Stimulated activated CD8-positive, alpha-beta memory T cell treated with anti-CD3 and anti-CD28 coated beads, Interleukin-2, amount 100 ng/mL, for 1 hour (primary cell): ENCODE measurements at places on chromosomes 4 and X.

DNA sequence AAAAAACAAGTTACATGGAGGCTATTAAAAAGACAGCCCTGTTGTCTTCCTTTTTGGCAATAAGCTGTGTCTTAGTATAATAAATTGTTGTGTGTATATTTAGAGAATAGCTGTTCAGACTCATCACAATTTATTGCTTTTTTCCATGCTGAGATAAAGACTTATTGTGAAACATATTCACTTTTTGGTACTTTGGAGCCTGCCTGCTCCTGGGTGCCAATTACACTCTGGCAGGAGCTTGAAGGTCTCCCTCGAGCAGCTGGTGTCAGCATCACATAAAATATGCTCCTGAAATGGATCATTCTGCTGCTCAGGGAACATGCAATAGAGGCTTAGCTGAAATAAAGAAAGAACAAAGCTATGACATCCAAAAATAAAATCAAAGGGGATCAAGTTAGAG lies 211.6 kb upstream of the DKK2 start:
- no peak for DNase-seq

GRCh38 chr4:28350485-28350884 lies 1489.8 kb downstream of the STIM2 start:
- no peak for DNase-seq

DNA sequence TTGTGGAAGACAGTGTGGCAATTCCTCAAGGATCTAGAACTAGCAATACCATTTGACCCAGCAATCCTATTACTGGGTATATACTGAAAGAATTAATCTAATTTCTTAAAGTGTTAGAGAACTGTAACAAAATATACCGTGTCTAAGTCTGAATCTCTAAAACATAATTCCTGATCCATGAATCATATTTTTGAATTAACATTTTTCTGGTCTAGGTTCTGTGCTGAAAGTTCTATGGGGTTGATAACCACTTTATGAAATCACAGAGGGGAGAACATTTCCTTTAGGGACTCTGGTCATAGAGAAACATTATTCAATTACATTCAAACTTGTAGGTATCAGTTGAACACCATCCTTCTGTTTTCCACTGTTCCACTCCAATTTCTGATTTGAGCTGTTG lies 91.9 kb upstream of the ETNPPL start:
- DNase-seq = no peak

DNA sequence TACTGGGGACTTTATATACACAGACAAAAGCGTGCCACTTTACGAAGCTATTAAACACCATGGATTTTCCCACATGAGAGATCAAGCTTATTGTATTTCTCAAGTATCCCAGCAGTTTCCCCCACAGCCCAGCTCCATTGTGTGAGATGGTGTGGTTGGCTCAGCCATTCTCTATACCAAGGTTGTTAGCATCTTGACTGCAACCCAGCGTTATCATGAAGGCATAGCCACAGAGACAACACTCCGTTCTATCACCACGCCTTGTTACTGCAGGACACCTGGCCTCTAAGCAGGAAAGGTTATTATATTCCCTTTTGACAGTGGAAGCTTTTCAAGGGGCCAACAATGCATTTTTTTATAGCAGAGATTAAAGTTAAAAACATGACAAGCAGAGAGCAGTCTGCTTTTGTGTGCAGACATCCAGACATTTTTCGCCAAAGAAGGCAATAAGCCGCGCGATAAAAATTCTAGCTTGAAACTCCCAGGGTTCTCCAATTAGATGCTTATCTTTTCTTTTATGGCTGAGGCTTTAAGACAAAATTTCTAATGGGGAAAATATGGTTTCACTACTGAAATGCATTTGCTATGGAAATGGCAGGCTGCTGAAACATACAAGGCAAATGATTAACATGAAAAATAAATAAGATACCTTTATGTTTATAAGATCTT lies 206.1 kb downstream of the MID1 start:
- DNase-seq = no peak

DNA sequence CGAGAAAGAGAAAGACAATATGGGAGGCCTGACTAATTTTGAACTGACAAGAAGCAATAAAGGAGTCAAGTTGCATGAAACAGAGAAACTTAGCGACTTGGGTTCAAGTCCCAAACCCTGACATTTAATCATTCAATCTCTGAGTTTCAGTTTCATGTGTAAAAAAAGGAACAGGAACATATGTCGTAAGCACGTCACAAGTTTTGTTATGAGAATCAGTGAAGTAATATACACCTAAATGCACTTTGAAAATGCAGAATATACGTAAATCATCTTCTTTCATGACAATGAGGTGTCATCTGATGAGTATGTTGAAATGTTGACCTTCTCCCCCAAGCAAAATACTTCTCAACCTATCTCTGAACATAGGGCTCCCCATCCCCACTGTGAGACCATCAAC lies 10.4 kb downstream of the ACOT9 start:
- DNase-seq = no peak

- no peak for DNase-seq
Observed at GRCh38 chr4:141912831-141913230, 276.4 kb downstream of the IL15 start.

GRCh38 chr4:174192943-174193342 lies 90.5 kb downstream of the FBXO8 start:
- DNase-seq = no peak
